Activated T-cell treated with anti-CD3 and anti-CD28 coated beads, Interleukin-2, amount 50 U/mL, for 1 hour (primary cell): ENCODE measurements at places on chromosomes 12 and 14.

DNA sequence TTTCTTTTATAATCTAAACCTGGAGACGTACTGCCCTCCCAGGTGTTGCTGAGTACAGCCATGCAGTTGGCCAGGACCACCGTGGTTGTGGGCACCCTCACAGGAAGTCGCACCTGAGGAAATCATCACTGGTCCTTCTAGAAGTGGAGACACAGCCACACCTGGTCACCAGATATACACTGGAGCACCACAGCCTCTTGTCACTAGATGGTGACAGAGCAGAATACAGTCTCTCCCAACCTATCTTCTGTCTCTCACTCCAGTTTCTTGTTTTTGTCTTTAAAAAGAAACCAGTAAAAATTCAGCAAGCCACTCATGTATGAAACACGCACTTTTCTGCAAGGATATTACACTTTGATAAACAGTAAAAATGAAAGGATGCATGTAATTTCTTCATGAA, 43.1 kb upstream of the GPHB5 start:
- DNase-seq = no peak

GRCh38 chr14:103113303-103113702, 10.0 kb upstream of the TNFAIP2 start:
- no peak for DNase-seq

DNA sequence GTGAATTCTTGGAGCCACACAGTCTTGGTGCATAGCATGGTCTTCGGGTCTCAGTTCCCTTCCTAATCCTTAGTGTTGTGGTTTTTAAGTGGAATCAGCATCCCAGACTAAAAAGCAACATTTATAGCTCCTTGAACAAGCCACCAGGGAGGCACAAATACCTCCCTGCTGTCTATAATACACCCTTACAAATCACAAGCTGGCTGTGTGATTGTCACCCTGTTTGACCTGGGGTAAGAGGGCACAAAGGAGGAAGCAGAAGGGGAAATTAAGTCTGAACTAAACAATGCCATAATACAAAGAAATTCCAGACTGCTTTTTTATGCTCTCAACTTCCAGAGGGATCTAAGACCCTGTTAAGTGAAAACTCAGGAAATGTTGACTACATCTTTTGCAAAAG, 7.7 kb upstream of the MMP19 start:
- no peak for DNase-seq

DNA sequence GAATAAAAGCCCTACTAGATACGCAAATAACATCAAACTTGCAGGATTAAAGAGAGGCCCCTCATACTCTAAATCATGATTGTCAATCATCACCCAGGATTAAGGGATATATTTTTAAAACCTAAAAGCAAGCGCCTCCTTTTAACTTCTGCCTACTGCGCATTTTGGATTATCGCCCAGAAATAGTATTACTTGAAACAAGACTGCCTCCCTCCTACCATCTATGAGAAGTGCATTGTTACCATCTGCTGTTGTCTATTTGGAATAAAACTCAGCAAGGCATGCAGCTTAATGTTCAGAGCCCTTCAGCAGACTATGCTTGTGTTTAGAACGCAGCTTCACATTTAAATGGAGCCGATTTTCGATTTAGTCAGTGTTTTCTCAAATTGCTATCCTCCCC, 79.6 kb downstream of the EXOC5 start:
- DNase-seq = no peak

DNA sequence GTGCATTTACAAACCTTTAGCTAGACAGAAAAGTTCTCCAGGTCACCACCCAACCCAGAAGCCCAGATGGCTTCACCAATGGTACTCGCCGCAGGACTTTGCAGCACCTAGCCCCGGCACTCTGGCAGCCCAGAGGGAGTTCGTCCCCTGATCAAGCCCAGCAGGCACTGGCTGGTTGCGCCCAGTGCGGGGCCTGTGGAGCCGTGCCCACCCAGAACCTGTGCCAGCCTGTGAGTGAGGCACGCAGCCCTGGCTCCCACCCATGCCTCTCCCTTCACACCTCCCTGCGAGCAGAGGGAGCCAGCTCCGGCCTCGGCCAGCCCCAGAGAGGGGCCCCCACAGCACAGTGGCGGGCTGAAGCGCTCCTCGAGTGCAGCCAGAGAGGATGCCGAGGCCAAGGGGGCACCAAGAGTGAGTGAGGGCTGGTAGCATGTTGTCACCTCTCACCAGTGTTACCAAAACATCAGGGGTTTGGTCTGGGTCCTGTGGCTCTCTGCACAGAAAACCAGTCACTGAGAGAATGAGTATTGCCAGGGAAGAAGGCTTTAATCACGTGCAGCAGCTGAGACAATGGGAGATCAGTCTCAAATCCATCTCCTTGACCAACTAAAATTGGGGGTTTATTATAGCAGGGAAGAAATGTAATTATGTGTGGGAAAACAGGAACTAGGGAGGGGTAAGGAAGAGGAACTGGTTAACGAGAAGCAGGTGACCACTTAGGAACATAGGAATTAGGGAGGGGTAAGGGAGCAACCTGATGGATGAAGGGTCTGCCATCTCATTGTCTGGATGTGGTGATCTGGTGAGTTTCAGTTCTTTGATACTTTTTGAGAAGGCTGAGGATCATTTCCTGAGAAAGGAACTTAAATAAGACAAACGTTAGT, 151.3 kb downstream of the NUBPL start:
- DNase-seq = no peak

GRCh38 chr12:91703491-91704283, 442.0 kb downstream of the BTG1 start:
- no peak for DNase-seq

GRCh38 chr12:42802785-42803189, 213.2 kb upstream of the PRICKLE1 start:
- DNase-seq = no peak

DNA sequence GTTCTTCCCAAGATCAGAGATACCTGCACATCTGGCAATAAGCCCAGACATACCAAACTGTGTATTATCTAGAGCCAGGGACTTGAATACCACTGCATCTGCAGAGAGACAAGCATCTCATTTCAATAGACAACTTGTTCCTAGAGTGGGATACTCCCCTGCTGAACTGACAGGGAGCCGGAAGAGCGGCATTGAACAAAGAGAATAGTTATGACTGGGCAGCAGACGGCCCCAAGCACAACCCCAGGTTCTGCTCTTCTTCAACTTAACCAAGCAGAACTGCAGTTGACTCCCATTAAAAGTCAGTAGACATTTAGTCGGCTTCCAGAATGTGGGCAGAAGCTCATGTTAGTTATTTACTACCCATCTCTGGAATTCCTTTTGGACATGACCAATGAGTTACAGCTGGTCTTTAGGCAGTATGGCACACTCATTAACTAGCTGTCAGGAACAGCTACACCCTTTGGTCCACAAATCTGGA, 112.9 kb downstream of the HMGA2 start:
- DNase-seq = no peak

DNA sequence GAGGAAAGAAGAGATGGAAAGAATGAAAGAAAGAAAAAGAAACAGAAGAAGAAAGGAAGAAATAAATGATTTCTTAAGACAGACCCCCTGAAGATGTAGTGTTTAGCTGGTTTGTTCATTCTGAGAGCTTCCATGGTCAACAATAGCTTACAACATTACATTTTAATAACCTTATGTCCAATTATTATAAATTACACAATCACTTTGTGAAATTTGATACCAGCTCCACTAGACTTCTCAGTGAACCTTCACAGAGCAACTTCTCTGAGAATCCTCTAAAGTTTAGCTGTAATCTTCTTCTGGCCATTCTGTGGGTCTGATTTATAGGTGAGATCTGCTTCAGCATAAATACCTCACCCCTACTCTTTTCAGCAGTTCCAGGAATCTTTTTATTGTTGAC, 27.9 kb downstream of the SIX1 start:
- no peak for DNase-seq

GRCh38 chr12:4293299-4293965, 19.9 kb downstream of the CCND2 start:
- no peak for DNase-seq

GRCh38 chr14:85334316-85334715, 195.6 kb upstream of the FLRT2 start:
- DNase-seq = no peak

GRCh38 chr12:4215229-4216186, 58.1 kb upstream of the CCND2 start:
- peak; percentile 31 for DNase-seq

GRCh38 chr12:55548756-55549155, 646 bp upstream of the OR6C4 start:
- no peak for DNase-seq

- DNase-seq = peak; percentile 44
Observed at GRCh38 chr12:71780237-71780822, 25.7 kb downstream of the RAB21 start.

DNA sequence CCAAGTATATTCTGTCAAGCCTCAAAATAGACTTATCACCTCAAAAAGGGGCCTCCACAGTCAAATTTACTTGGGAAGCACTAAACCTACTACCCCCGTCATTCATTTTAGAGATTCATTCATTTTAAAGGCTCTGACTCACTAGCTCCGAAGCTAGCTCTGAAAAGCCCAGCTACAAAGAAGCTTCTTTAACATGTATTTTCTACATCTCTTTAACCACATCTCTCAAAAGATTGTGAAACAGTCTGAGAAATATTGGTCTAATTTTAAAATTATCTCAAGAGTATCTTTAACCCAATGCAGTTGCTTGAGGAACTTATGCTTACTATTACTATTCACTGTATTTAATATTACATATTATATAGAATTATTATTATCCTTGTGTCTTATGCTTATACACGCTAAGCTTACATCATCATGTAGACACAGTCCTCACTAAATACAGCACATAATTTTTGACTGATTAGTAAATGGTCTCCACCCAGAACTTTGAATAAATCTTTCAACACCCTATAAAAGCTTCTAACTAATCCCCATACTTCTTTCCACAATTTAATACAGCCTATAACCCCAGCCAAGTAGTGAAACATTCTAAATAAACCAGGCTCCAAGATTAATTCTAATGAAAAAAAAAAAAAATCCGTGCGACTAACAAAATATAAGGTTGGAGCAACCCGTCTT, 7.8 kb downstream of the NT5DC3 start:
- no peak for DNase-seq

GRCh38 chr12:57001448-57001906, 4.9 kb downstream of the ZBTB39 start:
- DNase-seq = peak; percentile 73
